ENCODE measurements at places on chromosomes 5 and 9. TPM values are rescaled to one million over a fixed set of nuclear protein-coding genes. Genes with fewer than 3 reads are reported as not detected.

DNA sequence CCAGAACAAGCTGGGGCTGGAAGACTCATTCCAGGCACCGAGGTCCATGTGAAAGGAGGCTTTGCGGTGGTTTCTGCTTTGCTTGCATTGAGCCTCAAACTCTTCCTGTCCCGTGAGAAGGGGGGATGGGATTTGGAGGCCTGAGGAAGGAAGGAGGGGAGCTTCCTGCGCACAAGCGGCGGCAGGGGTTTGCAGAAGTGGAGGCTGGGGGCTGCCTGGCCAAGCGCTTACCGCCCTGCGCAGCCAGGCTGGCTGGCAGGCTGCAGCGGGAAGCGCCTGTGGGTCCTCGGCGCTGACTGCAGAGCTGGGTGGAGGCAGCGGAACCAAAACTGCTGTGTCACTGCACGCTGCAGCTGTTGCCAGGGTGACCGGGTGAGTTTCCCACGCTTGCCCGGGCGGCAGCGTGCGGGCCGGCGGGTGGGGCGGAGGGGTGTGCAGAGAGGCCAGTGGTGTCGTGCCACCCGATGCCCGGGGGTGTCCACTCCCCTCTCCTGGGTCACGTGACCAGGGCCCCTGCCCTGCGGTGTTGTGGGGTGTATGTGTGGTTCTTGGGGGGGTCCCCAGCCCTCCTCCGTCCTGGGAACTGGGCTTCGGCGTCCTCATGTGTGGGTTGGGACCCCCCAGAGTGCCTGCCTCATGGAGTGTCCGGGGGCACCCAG lies 81.0 kb downstream of the RXRA start:
- no peak for DNase-seq
- no peaks in the 10 kb centered on the region for H3K27me3 ChIP-seq
- no peaks in the 10 kb centered on the region for H3K4me1 ChIP-seq
- H3K4me3 ChIP-seq = no peak overlapping the region
- H3K27ac ChIP-seq = no peak overlapping the region

GRCh38 chr5:111681414-111682120 lies 75.4 kb downstream of the NREP start:
- H3K27ac ChIP-seq = no peak overlapping the region
- no peaks in the 10 kb centered on the region for H3K36me3 ChIP-seq
- peaks cover 7% of the 10 kb centered on the region for H3K27me3 ChIP-seq
- H3K4me1 ChIP-seq = peaks cover 25% of the 10 kb centered on the region

The PCDHA8 gene
- total RNA-seq = 0.07 TPM

The FOXI1 gene
- not detected for total RNA-seq

DNA sequence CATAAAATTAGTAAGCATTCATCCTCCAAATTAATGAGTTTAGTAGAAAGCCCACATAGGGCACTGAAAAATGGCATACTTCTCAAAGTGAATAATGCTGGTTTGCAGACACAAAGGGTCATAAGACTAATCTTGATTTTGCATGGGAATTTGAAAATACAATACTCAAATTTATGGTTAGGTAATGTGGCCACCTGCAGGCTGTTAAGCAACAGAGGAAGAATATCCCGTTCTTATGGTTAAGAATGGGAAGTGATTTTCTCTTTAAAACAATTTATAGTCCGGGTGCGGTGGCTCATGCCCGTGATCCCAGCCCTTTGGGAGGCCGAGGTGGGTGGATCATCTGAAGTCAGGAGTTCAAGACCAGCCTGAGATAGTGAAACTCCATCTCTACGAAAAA lies 9.4 kb upstream of the PLCXD3 start:
- H3K36me3 ChIP-seq = no peaks in the 10 kb centered on the region
- H3K27me3 ChIP-seq = no peaks in the 10 kb centered on the region
- H3K27ac ChIP-seq = no peak overlapping the region
- H3K4me1 ChIP-seq = no peaks in the 10 kb centered on the region

DNA sequence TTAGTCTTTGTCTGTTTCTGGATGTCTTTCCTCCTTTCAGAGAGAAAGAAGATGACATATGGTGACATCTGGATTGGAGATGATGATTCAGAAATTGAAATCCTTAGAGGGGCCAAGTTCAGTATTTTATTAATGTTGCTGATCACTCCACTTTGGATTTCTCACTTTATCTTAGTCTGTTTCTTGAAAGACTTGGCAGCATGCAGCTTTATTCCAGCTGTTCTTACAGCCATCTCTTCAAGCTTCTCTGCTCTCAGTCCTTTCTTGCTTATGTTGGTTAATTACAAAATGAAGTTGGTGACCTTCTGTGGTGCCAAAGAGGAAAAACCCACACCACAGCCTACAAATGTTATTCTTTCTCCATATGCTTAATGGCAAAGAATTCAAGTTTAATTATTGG lies 62.1 kb downstream of the SNCAIP start:
- H3K4me1 ChIP-seq = no peaks in the 10 kb centered on the region
- no peak overlapping the region for H3K4me3 ChIP-seq
- H3K27ac ChIP-seq = no peak overlapping the region
- no peaks in the 10 kb centered on the region for H3K36me3 ChIP-seq
